ENCODE measurements at places on chromosomes 3 and 15.

GRCh38 chr3:64276131-64276530 lies 50.9 kb upstream of the PRICKLE2 start:
- no peak for DNase-seq

GRCh38 chr3:64190517-64191515 lies 34.5 kb downstream of the PRICKLE2 start:
- DNase-seq = peak; percentile 88

DNA sequence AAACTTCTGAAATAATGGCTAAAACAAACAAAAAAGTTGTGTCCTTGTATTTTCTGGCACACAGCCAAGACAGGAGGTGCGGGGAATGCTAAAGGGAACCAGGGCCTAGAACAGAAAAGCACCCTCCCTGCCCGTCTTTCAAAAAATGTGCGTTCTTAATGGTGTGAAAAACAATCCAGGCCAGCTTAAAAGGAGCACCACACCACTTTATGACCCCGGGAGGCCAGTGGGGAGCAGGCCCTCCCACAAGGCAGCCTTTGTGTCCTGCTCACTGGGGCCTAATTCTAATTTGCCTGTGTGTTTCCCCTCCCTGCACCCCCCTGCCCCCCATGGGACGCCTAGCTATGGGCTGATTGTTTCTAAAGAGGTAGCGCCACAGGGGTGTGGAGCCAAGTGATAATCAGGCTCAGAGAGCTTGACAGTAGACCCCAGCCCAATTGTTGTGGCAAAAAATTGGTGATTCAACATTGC lies 181.4 kb downstream of the GREM1 start:
- DNase-seq = no peak

DNA sequence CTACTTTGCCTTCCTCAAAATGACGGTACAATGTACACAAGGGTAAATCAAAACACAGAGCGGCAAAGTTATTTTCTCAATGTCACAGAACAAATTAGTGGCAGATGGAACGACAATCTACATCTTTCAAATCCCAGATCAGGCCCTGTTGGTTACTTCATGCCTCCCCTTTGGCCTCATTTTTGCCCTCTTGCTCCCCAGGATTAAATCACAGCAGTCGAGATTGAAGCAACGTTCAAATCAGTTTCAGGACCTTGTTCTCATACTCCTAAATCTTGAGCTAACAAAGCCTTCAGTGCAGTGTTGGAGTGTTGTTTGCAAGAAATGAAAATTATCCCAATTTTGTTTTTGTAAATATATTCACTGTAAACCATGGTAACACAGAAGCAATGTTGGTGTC lies 91.4 kb downstream of the FBN1 start:
- no peak for DNase-seq

DNA sequence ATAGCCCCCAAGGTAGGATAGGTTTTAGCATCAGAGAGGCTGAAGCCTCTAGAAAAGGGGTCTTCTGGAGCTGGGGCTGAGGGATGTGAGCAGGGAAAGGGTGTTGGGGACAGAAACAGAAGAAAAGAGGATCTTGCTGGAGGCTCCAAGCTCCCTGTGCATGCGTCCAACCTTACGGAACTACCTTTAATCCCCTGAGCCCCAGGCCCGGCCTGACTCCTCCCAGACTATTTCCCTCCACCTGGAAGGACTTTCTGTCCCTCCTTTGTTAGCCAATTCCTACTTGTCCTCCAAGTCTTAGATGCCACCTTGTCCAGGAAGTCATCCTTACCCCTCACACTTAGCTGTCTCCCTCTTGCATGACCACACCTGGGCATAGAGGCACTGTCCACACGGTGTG lies 50.0 kb upstream of the VPS8 start:
- DNase-seq = no peak

DNA sequence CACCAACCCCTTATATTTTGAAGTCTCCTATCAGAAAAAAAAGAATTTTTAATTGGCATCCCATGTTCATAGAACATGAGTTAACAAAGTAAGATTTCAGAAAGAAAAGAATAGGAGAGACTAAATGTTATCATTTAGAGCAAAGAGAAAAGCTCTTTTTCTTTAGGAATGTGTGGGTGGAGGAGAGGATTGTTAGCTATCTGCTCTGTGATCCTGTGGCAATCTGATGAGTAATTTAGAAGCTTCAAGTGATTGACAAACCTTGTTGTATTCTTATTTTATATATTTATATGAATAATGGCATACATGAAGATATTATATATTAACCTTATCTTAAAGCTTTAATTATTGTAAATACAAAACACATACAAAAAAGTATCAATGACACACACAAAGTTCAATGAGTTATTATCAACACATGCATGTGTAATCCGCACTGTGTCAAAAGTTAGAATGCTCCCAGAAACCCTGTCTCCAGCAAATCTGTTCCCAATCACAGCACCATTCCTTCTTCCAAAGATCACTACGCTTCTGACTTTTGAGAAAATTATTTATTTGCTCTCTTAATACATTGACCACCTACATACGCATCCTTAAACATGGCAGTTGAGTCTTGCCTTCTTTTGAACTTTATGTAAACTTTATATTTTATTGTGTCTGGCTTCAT lies 907.4 kb downstream of the MCTP2 start:
- DNase-seq = no peak

- no peak for DNase-seq
These were observed 141.7 kb downstream of the FBLN2 start for GRCh38 chr3:13690636-13691035.

DNA sequence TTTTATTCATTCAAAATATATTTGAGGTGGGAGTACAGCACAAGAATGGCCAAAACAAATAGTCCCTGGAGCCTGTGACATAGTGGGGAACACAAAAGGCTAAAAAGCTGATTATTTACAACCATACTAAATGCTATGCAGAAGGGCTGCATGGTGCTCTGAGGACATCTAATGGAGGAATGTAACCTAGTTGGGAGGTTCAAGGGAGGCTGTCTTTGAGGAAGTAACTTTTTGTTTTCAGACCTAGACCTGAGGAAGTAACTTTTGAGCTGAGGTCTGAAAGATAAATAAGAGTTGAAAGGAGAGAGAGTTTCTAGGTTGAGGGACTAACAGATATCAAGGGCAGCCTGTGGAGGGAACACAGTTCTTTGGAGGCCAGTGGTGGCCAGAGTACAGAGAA lies 34.8 kb upstream of the RASA2 start:
- DNase-seq = peak; percentile 74

Measured in M059J (cell line).